ENCODE measurements at places on chromosomes 5 and 9. TPM values are rescaled to one million over a fixed set of nuclear protein-coding genes. Genes with fewer than 3 reads are reported as not detected.

The ALAD gene
- 46.5 TPM for polyA plus RNA-seq

The SLC34A1 gene
- polyA plus RNA-seq = not detected

The RANBP17 gene
- 3.5 TPM for polyA plus RNA-seq

The INSL4 gene
- polyA plus RNA-seq = not detected

The CCNI2 gene
- polyA plus RNA-seq = 1.8 TPM

The HTR1A gene
- polyA plus RNA-seq = not detected

The SLC2A6 gene
- 5.9 TPM for polyA plus RNA-seq

The CAVIN4 gene
- 0.09 TPM for polyA plus RNA-seq

The ZNG1E gene
- polyA plus RNA-seq = 75.7 TPM

The ASS1 gene
- 44.4 TPM for polyA plus RNA-seq

The PCDHB13 gene
- polyA plus RNA-seq = 1.2 TPM

Data from pancreas (tissue), 10 donors.